ENCODE measurements at places on chromosomes 1 and 21.
A peak's percentile ranks its signal among the peaks of the same experiment; 100 is the strongest.

DNA sequence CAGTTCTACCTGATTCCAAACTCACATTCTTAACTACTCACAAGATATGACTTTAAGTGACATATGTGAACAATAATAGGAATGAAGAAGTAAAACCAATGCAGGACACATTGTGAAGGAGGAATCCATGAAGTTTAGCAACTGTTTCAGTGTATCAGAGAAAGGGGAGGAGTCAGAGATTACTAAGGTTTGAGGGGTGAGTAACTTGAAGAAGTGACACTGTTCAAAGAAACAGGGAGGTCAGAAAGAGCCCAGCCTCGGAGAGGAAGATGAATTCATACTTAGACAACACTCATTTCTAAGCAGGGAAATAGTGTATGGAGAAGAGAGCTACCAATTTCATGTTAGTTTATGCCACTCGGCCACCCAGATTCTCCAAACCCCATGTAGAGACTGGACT is 28.2 kb upstream of the RPF1 start:
- DNase-seq = no peak

GRCh38 chr1:242556276-242556675 is 31.8 kb upstream of the PLD5 start:
- no peak for DNase-seq

- DNase-seq = no peak
Measured at GRCh38 chr1:242425232-242425631, 99.3 kb downstream of the PLD5 start.

- DNase-seq = no peak
Measured at GRCh38 chr1:90826834-90827233, 109.7 kb upstream of the BARHL2 start.

GRCh38 chr1:241688940-241689368 is 36.9 kb downstream of the WDR64 start:
- DNase-seq = no peak

- DNase-seq = no peak
Measured at GRCh38 chr1:75233302-75233929, 99.2 kb downstream of the LHX8 start.

GRCh38 chr1:61403679-61404596 is 321.0 kb downstream of the TM2D1 start:
- DNase-seq = no peak

GRCh38 chr1:36754366-36754765 is 271.7 kb upstream of the CSF3R start:
- no peak for DNase-seq

DNA sequence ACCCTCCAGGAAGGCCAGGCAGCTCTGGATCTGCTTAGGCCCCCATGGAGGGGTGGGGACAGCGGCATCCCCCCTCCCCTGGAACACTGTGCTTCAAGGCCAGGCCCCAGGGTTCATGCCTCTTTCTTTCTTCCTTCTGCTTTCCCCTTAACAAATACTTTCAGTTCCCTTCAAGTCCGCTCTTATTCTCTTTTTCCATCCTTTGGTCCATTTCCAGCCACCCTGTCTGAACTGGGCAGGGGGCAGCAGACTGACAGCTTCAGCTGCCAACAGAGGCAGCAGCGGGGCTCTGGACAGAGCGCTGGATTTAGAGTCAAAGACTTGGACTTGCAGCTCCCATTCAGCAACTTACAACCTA is 1.1 kb upstream of the CD244 start:
- no peak for DNase-seq

- DNase-seq = no peak
Measured at GRCh38 chr1:55524006-55524405, 308.8 kb upstream of the USP24 start.

DNA sequence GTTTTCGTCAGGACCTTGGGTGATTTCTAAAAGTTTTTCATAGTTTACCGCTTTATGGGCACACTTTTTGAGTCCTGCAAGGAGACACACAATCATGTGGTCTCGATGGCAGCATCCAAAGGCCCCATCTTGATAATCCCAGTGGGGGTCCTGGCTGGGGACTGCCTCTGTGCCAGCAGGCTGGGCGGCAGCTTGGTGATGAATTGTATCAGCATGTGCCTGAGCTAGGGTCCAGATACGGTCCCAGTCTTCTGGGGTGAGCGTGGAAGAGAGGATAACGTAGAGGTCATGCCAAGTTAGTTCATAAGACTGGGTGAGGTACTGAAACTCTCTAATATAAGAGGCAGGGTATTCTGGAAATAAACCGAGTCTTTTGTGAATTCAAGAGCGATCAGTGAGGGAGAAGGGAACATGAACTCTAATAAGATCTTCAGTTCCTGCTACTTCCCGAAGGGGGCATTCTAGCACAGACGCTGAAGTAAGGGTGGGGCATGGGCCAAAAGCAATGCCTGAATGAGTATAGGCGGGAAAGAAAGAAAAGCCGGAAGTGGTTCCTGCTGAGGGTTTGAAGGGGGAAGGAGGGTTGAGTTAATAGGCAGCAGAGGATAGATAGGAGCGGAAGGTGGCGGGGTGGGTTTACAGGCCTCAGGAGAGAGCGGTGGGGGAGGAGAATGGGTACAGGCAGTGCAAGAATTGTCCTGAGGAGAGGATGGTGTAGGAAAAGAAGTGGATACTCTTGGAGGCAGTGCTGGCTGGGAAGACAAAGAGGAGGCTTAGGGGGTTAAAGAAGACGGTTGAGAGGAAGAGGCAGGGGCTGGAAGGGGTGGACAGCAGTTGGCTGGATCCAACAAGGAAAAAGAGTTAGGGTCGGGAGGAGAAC is 1.6 kb downstream of the ERVH48-1 start:
- peak; percentile 64 for DNase-seq

- DNase-seq = no peak
Measured at GRCh38 chr1:246580497-246581370, 14.5 kb downstream of the CNST start.

GRCh38 chr1:25522031-25522655 is 21.3 kb upstream of the LDLRAP1 start:
- no peak for DNase-seq

DNA sequence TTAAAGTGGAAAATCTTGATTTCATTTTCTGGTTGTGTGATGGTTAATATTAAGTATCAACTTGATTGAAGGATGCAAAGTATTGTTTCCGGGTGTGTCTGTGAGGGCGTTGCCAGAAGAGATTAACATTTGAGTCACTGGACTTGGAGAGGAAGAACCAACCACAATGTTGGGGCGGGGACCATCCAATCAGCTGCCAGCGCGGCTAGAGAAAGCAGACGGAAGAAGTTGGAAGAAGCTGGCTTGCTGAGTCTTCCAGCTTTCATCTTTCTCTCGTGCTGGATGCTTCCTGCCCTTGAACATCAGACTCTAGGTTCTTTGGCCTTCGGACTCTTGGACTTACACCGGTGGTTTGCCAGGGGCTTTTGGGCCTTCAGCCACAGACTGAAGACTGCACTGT is 832.6 kb upstream of the TMPRSS15 start:
- DNase-seq = no peak

- DNase-seq = no peak
Measured at GRCh38 chr1:157704878-157705277, 4.3 kb upstream of the FCRL3 start.

DNA sequence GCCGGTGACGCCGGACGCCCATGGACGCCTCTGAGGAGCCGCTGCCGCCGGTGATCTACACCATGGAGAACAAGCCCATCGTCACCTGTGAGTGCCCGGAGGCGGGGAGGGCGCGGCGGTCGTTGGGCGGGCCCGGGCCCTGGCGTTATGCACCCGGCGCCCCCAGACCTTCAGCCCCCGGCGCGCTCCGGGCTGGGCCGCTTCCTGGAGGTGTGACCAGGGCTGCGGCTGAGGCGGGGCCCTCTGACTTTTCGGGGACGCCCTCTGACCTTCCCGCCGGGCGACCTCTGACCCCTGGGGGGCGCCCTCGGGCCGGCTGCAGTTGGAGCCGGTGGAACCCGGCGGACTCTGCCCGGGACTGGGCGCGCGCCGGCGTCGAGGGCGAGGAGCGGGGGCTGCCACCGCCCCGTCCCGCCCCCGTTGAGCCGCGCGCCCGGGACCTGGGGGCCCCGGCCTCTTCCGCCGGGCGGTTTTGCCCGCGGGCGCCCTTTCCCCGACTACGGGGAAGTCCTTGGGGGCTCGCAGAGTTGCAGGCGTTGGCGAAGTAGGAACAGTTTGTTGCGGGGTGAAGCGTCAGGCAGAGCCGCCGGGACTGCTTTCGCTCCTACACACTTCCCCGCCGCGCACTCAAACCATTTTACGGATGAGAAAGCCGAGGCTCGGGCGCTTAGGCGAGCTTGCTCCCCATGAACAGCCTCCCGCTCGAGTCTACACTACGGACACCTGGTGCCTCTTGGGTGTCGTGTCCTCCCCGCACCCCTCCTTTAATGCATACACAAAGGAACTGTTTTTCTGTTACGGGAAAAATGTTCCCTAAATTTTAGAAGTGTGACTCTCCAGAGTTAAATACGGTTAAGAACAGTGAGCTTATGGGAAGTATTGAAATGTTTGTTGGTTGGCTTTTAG is 618 bp downstream of the TRAPPC10 start:
- peak; percentile 77 for DNase-seq

DNA sequence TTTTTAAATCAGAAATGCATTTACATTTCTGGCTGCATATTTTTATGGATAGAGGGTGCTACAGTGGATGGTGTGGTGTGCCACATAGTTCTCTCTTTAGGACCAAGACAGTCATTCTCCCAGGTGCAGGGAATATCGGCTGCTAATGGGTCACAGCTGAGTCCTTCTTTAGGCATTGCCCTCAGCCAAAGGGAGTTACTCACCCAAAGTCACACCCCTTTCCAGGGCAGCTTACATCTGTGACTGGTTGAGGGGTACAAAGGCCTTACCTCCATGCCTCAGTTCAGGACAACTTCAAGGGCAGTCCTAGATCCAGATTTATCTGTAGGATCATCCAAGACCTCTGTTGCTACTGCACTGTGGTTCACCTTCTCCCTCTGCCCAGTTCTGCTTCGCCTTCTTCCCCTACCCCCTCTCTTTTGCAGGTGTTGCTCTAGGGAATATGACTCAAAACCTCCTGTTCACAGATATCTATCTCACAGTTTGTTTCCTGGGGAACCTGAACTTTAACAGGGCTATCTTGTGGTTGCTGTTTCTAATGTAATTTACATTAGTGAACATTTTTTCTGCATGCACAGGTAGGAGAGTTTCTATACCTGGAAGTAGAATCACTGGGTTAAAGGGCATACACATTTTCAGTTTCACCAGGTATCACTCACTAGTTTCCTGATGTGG is 413.9 kb downstream of the RPS6KC1 start:
- no peak for DNase-seq

DNA sequence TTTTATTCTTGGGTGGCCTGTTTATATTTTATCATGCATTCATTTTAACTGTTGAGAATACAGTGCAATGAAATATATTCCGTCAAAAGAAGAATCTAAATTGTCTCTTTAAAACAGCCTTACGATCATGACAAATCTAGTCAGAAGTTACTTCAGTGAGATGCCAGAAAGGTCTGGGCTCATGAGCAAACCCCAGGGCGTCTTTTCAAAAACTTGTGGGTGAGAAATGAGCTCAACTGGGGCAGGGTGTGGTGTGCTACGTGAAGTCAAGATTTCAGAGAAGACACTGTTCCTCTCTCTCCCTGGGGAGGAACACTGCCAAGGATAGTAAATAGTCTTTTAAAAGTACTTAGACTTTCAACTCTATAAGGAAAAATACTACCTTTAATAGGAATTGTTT is 13.4 kb upstream of the UAP1 start:
- DNase-seq = no peak

- DNase-seq = no peak
Measured at GRCh38 chr1:203296460-203297073, 8.8 kb upstream of the BTG2 start.

DNA sequence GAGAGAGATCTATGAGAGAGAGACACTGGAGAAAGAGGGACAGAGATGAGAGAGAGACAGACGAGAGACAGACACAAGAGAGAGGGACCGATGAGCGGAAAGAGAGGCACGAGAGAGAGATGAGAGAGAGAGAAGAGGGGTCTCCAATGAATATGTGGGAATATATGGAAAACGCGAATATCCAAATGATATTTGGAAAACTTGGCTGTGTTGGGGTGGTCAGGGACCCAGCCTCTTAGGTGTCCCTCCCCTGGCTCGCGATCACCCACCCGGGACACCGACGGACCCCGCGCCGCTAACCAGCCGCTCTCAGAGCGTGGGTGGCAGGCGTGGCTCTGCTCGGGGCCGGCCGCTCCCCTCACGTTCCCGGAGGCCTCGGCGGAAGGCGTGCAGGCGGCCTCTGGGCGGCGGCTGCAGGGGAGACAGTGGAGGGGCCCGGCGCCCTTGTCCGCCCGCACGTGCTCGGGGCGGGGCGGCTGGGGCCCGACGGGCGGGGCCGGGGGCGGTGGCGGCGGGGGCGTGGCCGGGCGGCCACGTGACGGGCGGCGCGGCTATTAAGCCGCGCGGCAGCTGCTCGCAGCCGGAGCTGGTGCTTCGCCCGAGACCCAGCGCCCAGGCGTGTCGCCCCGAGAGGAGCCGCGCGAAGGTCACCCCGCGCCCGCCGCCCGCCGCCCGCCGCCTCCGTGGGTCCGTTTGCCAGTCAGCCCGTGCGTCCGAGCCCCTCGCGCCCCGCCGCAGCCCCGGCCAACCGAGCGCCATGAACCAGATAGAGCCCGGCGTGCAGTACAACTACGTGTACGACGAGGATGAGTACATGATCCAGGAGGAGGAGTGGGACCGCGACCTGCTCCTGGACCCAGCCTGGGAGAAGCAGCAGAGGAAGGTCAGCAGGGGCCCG is at the start of gene ACTN2:
Gene ACTN2 (plus strand): TSS at position 583 of the 898 bp plus-strand sequence. CDS start 175 bp downstream, at position 758.
- DNase-seq = peak; percentile 38

- no peak for DNase-seq
Measured at GRCh38 chr1:10046356-10047085, 13.8 kb downstream of the UBE4B start.

- no peak for DNase-seq
Measured at GRCh38 chr1:243712941-243713340, 137.1 kb downstream of the AKT3 start.

DNA sequence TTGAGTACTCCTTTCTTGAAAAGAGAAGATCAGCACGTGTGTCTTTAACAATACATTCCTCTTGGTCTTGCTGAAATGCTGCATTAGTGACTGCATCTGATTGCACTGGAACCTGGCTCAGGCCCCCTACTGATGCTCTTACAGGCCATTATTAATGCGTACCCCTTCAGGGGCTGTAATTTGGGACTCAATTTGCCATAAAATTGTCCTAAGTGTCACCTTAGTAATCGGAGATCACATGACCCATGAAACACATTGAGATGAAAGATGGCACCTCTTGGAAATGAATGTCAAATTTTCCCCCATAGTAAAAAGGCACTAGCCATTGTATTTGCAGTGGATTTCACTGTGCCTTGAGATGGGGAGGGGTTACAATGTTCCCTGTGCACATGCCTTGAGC is 563.3 kb downstream of the KIF26B start:
- no peak for DNase-seq

- no peak for DNase-seq
Measured at GRCh38 chr1:99539131-99539530, 106.8 kb upstream of the PALMD start.

- no peak for DNase-seq
Measured at GRCh38 chr1:155019377-155020245, 14.0 kb downstream of the DCST2 start.

- no peak for DNase-seq
Measured at GRCh38 chr1:18385239-18385790, 95.4 kb upstream of the KLHDC7A start.

- no peak for DNase-seq
Measured at GRCh38 chr1:109847251-109847650, 63.4 kb upstream of the CSF1 start.

GRCh38 chr21:43727519-43728153 is 8.7 kb downstream of the PDXK start:
- no peak for DNase-seq
